ENCODE measurements at places on chromosomes 7 and 10. TPM values are rescaled to one million over a fixed set of nuclear protein-coding genes. Genes with fewer than 3 reads are reported as not detected.
A peak's percentile ranks its signal among the peaks of the same experiment; 100 is the strongest.

MBL2 gene
- not detected for total RNA-seq

CYP2C19 gene
- 0.42 TPM for total RNA-seq

FAM221A gene
- 10.1 TPM for total RNA-seq

FANK1 gene
- total RNA-seq: 1.1 TPM

MAGI2 gene
- 0.31 TPM for total RNA-seq

PLEKHA8 gene
- 12.1 TPM for total RNA-seq

OR2A1 gene
- not detected for total RNA-seq

FOXP2 gene
- not detected for total RNA-seq

GPER1 gene
- 0.24 TPM for total RNA-seq

SPAM1 gene
- total RNA-seq: not detected

ASAH2 gene
- 0.60 TPM for total RNA-seq

ADCYAP1R1 gene
- 0.12 TPM for total RNA-seq

CPA5 gene
- 4.4 TPM for total RNA-seq

H2BK1 gene
- 4.4 TPM for total RNA-seq

ELMO1 gene
- total RNA-seq: 97.2 TPM

SAMD9L gene
- 16.4 TPM for total RNA-seq

EPO gene
- not detected for total RNA-seq

DNA sequence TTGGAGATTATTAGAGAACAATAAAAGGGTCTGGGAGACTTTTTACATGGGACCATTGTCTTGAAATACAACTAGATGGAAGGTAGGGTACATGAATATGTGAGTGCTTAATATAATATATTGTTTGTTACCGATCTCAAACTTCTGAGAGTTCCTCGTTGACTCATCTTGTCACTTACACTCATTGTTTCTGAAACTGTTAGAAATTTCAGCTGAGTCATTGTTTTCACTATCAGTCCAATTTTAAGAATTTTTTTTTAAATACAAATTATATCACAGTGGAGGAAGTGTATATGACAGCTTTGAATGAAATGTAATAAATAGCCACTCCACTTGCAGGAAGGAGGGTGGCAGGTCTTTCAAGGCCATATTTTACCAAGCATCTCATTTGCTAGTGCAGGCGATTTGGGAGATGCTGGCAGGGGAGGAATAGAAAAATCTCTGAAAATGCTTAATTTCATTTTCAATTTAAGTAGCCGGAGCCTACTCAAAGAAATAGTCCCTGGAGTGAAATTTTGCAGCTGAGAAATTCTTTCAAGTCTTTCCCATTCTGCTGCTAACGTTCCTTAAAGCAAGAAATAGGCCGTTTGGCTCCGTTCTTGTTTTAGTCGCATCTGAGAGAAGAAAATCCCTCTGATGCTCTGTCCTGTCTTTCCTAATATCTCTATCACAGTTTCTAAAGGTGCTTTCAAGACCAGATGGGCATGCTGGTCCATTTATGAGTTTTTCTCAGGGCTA, 1404.2 kb upstream of the CELF2 start:
- DNase-seq: no peak

- no peak for DNase-seq
These were observed 207.1 kb downstream of the TEX36 start for GRCh38 chr10:125475815-125476214.

GRCh38 chr7:126447984-126448383, 804.8 kb downstream of the GRM8 start:
- DNase-seq: no peak

DNA sequence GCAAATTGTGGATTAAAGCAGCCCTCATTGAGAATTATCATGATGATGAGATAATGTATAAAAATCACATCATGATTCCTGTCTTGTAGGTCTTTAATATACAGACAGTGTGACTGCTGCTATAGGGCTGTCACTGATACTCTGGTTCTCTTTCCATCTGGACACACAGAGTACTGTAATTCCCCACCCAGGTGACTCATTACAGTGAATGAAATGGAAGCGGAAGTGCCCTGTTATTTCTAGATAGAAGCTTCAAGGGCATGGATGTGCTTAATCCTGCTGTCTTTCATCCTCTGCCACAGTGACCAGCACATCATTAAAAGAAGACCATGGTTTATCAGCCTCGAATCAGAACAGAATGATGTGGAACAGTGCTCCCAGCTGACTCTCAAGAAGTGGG, 1234.0 kb downstream of the SORCS3 start:
- no peak for DNase-seq

GRCh38 chr10:13712837-13713581, 126.2 kb downstream of the PRPF18 start:
- peak; percentile 39 for DNase-seq

DNA sequence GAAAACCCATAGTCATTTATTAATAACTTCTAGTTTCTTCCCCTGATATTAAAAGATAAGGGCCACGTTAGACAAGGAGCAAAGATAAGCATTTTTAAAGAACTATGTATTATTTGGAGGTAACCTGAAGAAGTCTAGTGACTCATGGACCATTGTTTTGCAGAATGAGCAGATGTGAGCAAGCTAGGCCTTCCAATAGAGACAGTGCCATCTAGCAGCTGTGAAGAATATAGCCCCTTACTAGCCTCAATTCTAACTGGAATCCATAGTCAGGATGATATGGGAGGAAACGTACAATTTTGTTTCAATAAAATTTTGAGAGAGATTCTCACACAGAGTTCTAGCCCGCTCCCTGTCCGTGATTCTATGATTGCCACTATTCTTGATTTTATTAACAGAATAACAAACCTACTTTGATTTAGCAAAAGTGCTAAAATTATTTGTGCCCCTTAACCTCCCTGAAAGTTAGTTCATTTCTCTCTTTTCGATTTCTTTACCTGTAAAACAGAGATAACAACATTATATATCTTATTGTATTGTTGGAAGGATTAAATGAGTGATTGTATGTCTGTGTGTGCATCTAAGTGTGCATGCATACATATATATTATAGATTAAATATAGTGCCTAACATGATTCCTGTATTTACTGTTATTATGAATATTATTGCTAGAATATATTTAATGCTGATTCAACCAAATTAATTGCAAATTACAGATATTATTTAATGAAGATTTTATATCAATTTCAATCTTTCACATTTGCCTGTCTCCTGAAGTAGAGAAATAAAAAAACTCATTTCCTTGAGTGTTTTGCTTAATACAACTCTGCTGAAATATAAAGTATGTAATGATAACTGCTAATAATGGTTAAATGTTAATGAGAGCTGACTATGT, 22.7 kb downstream of the FAM237B start:
- DNase-seq: no peak

- DNase-seq: no peak
These were observed 27.9 kb upstream of the DAGLB start for GRCh38 chr7:6475433-6476186.

DNA sequence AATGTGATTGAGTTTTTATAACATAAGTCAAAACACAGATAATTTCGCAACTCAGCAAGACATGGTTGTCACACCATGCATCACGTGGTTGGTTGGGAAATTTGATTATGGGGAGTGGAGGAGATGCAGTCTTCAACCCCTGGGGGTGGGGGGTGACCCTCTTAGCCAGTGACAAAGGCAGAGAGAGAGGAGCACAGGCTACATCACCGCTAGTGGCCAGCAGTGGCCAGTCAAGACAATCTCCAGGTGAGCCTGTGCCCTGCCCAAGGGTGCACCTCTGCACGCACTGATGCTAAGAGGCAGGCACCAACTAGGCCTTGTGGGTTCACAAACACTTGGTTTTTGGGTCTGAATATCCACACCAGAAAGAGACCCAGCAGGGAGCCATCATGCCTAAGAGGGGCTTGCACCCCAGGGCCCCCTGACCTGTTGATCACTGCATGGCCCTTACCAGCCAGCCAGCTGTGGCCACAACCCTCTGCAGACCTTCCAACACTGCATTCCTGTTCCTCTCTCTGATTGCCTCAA, 244.4 kb downstream of the FANK1 start:
- DNase-seq: no peak

- no peak for DNase-seq
These were observed 91.6 kb downstream of the COBL start for GRCh38 chr7:51224811-51225595.

DNA sequence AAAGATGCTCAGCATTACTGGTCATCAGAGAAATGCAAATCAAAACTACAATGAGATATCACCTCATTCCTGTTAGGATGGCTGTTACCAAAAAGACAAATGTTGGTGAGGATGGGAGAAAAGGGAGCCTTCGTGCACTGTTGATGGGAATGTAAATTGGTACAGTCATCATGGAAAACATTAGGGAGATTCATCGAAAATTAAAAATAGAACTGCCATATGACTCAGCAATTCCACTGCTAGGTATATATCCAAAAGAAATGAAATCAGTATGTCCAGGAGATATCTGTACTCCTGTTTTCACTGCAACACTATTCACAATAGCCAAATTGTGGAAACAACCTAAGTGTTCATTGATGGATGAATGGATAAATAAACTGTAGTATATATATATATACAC, 228.1 kb downstream of the ACTR3B start:
- DNase-seq: no peak

DNA sequence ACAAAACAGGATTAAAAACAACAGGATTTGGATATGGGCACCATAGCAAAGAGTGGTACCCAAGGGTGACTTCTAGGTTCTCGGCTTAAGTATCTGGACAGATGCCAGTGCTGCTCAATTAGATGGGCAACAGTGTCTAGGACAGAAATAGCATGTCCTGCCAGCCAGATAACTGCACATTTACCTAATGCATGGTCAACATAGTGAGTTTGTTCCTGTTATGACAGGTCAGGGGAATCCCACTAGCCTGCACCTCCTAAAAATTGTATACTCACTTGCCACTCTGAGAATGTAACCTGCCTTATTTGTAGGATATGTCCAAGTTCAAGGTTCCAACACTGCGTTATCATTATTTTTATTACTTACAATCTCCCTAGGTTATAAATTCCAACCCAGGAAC, 471.7 kb downstream of the GRM8 start:
- no peak for DNase-seq

GRCh38 chr7:128059143-128059988, 28.1 kb upstream of the LRRC4 start:
- DNase-seq: peak; percentile 3

GRCh38 chr7:93923942-93924341, 2.4 kb downstream of the GNG11 start:
- no peak for DNase-seq

- DNase-seq: no peak
These were observed 139.2 kb downstream of the FAM53B start for GRCh38 chr10:124605001-124605370.

- DNase-seq: peak; percentile 25
These were observed 43.2 kb downstream of the CCNY start for GRCh38 chr10:35379226-35380137.

GRCh38 chr10:71712572-71713134, 6.9 kb downstream of the C10orf105 start:
- DNase-seq: no peak

DNA sequence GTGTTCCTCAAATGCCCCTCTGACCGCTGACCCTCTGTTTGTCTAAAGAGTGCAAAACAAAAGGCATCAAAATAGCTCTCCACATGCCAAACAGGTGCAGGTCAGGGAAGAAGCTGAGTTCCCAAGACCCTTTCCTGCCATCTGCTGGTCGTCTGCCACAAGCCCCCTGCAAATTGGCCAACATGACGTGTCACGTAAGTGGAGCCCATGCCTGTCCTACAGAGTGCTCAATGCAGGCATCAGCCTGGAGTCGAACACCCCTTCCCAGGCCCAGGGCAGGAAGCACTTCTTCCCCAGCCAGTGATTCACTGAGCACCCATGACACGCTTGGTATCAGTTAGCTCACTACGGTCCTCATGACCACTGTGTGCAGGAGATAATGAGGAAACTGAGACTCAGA, 14.1 kb downstream of the TMEM72 start:
- DNase-seq: no peak

DNA sequence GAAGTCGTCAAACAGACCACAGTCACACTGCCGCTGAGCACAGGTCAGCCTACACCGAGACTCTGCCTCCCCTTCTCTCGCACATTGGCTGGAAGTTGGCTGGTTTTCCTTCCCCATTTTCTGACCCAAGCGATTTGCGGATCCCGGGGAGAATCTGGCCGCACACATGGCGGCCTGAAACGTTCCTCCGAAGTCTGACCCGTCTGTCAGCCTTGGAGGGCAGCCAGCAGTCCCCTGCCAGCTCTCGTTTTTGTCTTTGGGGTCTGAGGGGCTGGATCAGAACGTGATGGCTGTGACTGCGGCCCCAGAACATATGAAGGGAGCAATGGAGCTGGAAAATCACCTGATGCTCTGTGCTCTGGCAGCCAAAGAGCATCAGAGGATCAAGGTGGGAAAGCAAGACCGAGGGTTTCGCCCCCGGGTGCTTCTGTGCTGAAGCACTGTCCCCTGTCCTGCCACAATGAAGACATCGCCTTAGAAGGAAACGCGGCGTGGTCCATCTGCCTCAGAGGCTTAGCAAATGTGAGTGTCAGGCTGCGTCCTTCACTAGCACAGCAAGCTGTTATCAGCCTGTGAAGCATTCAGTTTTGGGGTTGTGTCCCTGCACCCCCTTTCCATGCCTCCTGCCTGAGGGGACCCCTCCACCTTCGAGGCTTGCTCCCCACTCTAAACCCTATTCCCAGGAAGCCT, 119.3 kb upstream of the SHH start:
- DNase-seq: no peak

DNA sequence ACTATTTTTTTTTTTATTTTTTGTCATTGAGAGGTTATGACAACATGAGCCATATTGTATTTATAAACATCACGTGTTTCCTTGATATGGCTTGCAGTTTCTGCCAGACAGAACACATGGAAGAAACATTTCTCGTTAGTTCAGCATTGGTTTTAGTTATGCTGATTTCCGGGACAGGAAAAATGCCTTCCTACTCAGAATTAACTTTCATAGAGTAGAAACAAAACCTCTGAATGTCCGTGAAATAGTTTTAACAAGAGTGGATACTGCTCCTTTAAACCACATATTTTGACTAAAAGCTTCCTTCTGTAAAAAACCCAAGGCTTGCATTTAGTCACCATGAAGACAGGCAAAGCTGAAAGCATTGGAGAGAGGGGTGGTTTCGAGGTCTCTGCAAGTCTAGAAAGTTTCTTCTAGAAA, 240.4 kb downstream of the KIAA1217 start:
- DNase-seq: no peak

DNA sequence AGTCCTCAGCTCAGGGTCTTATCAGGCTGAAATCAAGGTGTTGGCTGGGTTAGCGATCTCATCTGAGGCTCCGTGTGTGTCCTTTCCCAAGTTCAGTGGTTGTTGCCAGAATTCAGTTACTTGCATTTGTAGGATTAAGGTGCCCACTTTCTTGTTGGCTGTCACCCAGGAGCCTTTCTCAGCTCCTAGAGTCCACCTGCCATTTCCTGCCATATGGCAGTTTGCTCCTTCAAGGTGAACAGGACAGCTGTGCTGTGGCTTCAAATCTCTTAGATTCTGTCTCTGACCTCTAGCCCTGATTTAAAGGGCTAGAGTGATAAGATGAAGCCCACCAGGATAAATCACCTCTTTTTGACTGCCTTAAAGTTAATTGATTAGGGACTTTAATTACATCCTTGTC, 1.0 kb upstream of the HIF1AN start:
- DNase-seq: no peak

- DNase-seq: no peak
These were observed 1050.9 kb upstream of the C7orf33 start for GRCh38 chr7:147539685-147540084.

- no peak for DNase-seq
These were observed 426.4 kb downstream of the TYW1 start for GRCh38 chr7:67423065-67423464.

Measured in activated T-cell treated with anti-CD3 and anti-CD28 coated beads, Interleukin-2, amount 50 U/mL, for 72 hours (primary cell).